ENCODE measurements at places on chromosomes 3 and 15.

DNA sequence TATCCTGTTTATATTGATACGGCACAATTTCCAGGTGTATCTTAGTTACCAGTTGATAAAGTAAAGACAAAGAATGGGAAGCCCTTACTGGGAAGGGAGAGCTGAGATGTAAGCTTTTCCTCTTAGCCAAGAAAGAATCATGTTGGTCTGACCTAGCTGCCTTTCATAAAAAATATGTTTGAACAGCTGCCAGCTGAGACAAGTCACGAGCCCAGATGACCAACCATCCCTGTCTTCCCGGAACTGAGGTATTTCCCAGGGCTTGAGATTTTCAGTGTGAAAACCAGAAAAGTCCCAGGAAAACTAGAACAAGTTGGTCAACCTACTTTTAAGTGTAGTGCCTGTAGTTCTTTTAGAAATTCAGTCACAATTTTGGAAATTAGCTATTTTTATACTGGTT is 3.6 kb upstream of the MYH15 start:
- DNase-seq = no peak

- DNase-seq = no peak
Measured at GRCh38 chr15:50181969-50182218, at the start of gene SLC27A2. TSS of gene SLC27A2 (plus strand) at chr15:50182196. CDS start at chr15:50182428, 232 bp downstream.

DNA sequence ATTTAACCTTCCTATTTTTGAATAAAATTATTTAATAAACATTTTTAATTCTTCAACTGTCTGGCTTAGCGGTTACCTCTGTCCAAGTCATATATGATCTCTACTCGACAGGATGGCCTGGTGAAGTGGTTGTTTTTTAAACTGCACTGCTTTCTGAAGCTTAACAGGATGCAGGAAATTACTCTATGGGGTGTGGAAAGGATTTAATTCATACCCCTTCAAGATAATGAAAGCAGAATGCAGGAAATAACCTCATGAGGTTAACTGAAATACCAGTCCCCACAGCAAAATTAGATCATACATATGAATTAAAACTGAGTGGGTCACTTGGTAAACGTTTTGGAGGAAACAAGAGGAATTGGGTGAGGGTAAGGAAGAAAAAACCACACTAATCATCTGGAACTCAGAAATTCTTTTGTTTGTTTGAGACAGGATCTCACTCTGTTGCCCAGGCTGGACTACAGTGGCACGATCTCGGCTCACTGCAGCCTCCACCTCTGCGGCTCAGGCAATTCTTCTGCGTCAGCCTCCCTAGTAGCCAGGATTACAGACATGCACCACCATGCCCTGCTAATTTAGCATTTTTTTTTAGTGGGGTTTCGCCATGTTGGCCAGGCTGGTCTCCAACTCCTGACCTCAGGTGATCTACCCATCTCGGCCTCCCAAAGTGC is 50.1 kb downstream of the LYSMD4 start:
- DNase-seq = no peak

DNA sequence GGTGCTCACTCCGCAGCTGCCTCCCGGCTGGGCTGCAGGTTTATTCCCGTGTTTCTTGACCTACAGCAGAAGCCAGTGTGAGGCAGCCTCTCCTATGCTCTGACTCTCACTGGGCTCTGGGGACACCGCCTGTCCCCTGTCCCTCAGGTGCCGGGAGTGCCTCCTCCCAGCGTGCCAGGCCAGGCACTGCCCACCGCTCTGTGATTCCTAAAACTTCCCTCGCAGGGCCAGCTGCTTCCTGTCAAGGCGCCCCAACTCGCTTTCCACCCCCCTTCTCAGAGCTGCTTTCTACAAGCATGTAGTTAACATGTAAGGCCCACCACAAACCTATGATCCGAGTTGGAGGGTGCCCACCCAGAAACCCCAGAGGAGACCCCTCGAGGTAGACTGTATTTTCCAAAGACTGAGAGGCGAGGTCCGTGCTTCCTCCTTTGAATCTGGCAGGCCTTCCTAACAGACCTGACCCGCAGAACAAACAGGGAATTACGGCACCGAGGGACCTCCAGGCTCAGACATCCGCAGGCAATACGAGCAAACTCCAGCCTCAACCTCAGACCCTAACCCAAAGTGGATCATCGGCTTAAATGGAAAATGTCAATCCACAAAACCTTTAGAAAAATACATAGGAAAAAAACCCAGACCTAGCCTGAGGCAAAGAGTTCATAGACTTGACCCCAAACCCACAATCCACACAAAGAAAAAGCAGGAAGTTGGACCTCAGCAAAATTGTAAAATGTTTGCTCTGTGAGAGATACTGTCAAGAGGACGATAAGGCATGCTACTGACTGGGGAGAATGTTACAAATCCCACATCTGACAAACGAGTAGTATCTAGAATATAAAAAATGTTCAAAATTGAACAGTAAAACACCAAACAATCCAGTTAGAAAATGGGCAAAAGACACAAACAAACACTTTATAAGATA is 121.3 kb upstream of the IQSEC1 start:
- no peak for DNase-seq

- no peak for DNase-seq
Measured at GRCh38 chr3:11091088-11091590, 63.2 kb upstream of the HRH1 start.

DNA sequence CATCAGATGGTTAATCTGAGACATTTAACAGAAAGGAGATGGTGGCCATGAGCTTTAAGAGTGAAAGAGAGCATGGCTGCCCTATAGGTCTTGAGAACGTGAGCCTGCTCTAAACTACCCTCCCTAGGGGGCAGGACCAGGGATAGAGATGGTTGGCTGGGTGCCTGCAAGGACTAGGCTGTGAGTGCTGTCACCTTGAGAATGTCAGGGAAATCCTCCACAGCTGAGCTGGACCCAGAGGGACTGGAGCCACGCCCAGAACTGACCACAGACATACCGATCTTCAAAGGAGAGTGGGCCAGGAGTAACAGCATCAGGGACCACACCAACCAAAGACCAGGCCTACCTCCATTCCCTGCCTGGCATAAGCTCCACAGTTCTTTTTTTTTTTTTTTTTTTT is 53.6 kb upstream of the UBE2E1 start:
- no peak for DNase-seq

- no peak for DNase-seq
Measured at GRCh38 chr3:69400683-69401082, 14.8 kb upstream of the FRMD4B start.

GRCh38 chr3:21234933-21235332 is 516.1 kb downstream of the ZNF385D start:
- DNase-seq = no peak

- DNase-seq = no peak
Measured at GRCh38 chr3:13703071-13703470, 154.1 kb downstream of the FBLN2 start.

DNA sequence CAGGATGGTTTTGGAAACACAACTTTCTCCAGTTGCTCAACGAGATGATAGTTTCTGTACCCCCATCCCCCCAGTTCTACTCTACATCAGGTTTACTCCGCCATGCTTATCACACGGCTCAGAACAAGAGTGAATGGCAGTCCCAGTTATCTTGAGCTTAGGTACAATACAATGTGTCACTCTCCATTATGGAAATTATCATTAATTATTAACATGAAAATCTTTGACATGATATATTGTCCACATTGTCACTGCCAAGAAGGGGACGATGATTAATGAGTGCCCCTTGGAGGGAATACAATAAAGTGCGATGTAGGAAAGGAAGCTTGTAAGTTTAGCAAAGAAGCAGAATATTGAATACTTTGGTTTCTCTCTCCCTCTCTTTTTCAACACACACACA is 252.6 kb upstream of the CFAP20DC start:
- DNase-seq = no peak

GRCh38 chr3:155815030-155815545 is 9.0 kb upstream of the C3orf33 start:
- DNase-seq = no peak

- DNase-seq = no peak
Measured at GRCh38 chr3:19907523-19907922, 26.5 kb downstream of the EFHB start.

DNA sequence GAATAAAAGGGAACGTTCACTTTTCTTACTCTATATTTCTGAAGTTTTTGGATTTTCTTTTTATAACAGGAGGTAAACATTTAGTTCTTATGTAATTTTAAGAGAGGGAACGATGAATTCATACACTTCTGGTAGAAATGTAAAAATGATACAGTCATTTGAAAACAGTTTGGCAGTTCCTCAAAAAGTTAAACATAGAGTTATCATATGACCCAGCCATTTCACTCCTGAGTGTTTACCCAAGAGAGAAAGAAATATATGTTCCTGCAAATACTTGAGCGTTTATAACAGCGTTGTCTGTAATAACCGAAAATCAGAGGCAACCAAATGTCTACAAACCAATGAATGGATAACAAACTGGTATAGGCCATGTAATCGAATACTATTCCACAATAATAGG is 20.8 kb upstream of the CCR9 start:
- no peak for DNase-seq

GRCh38 chr3:56342475-56342874 is 125.8 kb downstream of the ERC2 start:
- no peak for DNase-seq

DNA sequence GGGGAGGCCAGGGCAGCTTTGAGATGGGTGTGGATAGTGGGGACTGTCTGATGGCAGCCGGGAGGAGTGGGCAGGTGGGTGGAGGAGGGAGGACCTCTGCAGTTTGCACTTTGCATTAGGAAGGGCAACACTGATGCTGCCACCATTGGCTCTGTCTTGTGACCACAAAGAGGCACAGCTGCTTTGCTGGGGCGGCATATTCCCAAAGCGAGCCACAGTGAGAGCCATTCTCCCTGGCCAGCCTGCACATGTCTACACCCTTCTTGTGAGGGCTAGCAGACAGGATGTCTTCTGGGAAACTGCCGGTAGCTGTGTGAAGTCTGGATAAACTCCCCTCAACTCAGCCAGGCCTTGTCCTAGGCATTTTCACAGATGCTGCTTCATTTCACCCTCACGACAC is 38.3 kb downstream of the CCNB2 start:
- no peak for DNase-seq

GRCh38 chr3:39146611-39147591 is 6.5 kb downstream of the CSRNP1 start:
- no peak for DNase-seq

- no peak for DNase-seq
Measured at GRCh38 chr3:9074079-9074478, 110.8 kb upstream of the RAD18 start.

DNA sequence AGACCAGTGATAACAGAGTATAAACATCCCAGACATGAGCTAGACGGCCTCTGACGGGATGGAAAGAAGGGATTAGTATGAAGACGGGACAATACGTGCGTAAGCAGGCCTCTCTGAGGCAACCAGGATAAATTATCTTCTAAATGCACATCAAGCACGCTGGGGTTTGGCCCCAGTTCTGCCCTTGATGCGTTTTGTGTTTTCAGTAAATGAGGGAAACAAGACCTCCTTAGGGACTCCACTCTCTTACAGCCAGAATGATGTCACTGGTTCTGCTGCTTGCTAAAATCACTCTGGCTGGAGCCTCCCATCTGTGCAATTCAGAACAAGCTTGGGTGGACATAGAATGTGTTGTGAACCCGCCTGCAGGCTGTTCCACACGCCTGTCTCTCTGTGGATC is 156.0 kb upstream of the MCTP2 start:
- no peak for DNase-seq

DNA sequence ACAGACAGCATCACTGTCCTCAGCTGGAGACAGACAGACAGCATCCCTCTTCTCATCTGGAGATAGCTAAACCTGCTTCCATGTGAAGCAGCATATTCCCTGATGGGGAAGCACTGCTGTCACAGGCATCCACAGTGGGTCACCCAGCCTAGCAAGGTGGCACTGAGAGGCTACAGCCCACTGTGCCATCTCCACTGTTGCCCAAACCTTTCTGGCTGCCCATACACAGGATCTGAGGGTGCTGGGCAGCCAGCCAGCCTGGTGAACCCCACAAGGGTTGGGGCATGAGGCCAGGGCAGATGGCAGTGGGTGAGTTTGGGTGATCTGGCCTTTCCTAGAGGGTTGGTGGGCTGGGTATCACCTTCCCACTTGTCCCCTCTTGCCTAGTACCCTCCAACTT is 11.7 kb downstream of the CHST13 start:
- no peak for DNase-seq

DNA sequence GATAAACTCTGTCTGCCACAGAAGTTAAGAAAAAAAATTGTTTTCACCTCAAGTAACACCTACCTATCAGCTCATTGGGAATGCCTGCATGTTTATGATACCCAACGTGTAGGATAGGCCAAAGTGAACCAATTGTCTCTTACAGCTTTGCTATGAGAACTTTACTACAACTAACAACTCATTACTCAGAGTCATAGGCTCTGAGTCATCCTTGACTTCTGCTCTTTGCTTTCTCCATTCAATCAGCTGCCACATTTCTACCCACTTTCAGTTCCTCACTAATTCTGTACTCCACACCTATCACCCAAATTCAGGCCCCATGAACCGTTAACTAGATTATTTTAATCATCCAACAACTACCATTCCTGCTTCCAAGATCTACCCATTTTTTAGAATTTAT is 843.9 kb downstream of the TUSC7 start:
- DNase-seq = peak; percentile 19

DNA sequence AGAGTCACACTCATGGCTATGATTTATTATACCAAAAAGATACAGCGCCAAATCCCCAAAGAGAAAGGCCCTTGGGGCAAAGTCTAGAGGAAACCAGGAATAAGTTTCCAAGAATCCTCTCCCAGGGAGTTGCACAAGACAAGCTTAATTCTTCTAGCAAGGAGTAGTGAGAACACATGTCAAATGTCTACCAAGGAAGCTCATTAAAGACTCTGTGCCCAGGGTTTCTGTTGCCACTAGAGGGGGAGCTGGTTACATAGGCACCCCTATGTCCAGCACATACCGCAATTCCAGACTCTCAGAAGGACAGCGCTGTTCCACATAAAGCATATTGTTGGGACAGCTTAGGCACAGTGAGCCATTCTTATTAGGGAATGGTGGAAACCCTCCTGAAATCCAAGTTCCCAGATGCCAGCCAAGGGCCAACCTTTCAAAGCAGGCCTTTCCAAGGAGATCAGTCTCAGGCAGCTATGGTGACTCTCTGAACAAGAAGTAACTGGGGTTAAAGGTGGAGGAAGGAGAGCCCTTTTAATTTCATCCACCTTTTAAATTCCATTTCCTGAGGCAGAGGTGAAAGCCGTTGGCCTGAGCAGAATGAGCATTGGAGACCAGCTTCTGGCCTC is 194.2 kb downstream of the UACA start:
- DNase-seq = no peak

- DNase-seq = no peak
Measured at GRCh38 chr15:57273402-57273801, 102.9 kb upstream of the CGNL1 start.

- no peak for DNase-seq
Measured at GRCh38 chr15:34334672-34335071, 2.9 kb downstream of the SLC12A6 start.

DNA sequence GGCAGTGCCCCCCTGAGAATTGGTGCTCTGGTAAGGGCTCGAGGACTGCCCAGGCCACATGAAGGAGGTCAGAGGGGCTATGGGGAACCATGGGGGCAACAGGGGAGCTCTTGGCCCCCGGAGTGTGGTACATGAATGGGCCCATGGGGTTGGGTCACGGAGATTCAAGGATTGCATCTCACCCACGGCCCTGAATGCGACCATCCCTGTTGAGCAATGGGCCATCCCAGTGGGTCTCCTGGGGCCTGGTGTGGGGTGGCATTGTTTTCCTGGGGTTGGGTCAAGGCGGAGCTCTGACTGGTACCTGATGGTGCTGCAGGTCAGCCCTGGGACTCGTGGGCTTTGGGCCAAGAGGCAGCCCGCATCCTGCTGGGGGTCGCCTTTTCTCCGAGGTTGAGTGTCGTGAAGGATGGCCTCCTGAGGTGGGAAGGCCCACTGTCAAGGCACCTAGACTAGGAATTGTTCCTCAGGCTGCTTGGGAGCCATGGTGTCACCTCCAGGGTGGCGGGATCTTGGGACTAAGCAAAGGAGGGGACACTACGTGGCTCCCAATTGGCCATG is 198.3 kb downstream of the UBE3A start:
- DNase-seq = no peak
